ENCODE measurements at places on chromosomes 7 and 10.

GRCh38 chr7:35753761-35754603, 46.9 kb upstream of the SEPTIN7 start:
- no peak for ATAC-seq

DNA sequence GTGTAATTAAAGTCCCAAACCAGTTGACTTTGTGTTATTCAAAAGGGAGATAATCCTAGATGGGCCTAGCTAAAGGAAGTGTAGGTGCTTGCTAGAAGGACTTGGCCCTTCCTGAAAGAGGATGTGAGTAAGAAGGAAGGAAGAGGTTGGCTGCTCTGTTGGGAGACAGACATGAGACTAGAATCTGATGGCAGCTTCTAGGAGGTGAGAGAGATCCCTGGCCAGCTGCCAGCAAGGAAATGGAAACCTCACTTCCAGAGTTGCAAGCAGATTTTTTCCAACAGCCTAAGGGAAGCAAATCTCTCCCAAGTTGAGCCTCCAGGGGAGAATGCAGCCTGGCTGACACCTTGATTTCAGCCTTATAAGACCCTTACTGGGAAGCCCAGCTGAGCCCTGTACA, 368.4 kb upstream of the ZMIZ1 start:
- no peak for ATAC-seq

DNA sequence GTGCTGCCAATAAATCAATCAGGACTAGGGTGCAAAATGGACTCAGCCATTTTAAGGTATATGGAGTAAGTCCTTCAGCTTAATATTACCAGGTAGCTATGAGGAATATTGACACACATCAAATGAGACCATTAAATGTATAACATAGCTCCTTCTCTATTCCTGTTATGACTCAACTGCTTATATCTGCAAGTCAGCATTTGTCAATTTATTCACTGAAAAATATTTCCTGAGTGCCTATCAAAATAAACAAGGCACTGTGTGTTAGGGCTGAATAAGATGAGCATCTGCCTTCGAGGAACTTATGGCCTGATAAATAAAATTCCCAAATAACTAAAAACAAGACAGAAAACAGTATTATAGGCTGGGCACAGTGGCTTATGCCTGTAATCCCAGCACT, 113.8 kb downstream of the CDK6 start:
- no peak for ATAC-seq

GRCh38 chr7:70500261-70500660, 631.7 kb upstream of the GALNT17 start:
- no peak for ATAC-seq

DNA sequence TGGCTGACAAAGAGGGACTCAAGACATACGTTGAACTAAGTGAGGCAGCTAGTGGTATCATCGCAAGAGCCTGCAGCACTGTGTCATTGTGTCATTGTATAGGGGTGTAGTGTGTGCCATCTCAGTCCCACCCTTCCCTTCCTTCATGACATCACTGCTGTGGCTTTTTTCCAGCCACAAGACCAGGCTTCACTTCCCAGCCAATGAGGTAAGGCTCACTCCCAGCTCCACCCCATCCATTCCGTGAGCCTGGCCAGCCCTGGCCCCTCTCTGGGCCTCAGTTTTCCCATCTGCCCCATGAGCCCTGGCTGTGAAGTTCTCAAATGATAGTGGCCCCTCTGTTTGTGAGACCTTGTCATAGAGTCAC, 134.3 kb upstream of the ZMIZ1 start:
- ATAC-seq, result no peak

GRCh38 chr7:97025983-97026714, 1.5 kb upstream of the DLX5 start:
- ATAC-seq, result no peak

DNA sequence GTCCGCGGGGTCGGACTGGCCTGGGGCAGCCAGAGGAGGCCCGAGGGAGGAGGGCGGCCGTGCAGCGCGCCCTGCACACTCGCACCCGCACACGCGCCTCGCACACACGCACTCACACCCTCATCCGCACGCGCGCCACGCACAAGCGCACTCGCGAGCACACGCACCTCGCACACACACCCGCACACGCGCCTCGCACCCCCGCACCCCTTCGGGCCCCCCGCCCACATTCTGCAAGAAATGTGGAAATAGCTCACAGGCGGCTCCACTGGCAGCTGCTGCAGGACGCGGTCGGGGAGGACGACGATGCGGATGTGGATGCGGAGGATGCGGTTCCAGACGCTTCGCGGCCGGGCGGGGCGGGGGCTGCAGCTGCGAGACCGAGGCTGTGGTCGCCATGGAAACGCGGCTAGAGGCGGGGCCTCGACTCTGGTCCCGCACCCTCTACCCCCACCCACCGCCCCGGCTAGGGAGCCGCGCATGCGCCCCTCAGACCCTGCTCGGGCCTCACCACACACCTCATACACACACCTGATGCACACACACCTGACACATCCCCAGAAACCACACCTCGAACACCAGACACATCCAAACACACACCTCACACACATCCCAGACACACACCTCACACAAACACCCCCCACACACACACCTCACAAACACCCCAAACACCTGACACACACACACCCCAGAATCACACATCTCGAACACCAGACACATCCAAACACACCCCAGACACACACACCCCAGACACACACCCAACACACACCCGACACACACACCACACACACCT, at the start of gene CALY:
Gene CALY, minus strand, starts transcription at position 320 of the 793 bp plus-strand sequence. CDS start 7,907 bp downstream, outside the sequence.
- ATAC-seq, result peak; percentile 42

- ATAC-seq, result peak; percentile 76
Observed at GRCh38 chr7:2530071-2530987, 10.8 kb downstream of the LFNG start.

DNA sequence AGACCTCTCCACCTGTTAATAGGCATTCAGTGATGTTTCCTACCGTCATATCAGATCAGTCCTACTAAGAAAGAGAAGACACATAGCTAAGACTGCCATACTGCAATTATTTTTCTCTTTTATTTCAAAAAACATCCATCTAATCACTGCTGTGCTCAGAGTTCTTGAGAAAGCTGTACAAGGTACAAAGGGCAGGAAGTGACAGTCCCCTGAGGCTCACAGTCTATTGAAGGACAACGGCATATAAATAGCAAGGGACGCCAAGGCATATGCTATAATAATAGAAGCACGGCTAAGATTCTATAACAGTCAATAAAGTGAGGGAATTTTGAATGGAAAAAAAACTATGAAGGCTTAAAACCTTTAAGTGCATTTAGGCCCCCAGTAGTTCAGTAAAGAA, 415.3 kb upstream of the NRP1 start:
- ATAC-seq, result no peak

DNA sequence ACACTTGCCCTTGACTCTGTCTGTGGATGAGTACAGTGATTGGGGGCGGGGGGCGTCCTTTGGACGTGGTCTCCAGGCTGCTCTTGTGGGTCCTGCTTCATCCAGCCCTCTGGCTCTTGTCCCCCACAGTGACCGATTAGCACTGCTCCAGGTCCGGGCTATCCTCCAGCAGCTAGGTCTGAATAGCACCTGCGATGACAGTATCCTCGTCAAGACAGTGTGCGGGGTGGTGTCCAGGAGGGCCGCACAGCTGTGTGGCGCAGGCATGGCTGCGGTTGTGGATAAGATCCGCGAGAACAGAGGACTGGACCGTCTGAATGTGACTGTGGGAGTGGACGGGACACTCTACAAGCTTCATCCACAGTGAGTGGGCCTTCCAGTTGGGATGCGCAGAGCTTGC, 18.3 kb downstream of the TACR2 start:
- ATAC-seq, result no peak

DNA sequence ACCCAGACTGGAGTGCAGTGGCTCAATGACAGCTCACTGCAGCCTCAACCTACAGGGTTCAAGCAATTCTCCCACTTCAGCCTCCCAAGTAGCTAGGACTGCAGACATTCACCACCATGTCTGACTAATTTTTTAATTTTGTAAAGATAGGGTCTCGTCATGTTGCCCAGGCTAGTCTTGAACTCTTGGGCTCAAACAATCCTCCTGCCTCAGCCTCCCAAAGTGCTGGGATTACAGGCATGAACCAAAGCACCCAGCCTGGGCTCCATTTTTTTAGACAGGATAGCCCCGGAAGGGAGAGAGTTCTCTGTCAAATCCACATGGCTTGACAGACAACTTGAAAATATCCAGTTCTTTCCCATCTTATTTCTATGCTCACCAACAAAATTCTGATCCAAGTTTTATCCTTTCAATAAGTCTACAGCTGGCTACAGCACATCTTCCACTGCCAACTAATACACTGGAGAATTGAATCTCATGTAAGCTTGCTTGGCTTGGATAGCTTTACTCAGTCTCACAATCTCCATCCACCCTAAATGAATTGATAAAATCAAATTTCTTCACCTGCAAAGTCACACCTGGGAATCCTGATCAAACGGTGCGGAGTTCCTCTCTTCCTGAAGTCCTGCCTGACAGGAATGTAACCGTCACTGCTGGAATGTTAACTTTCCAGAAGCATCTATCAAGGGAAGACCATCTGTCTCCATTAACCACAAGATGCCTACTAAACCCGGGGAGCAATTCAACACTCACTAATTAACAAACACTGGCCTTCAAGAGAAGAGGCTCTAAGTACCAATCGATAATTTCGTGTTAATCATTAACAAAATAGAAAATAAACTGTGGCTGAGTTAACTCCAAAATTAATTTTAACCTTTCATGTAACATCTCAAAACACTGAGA, 239.7 kb upstream of the MKLN1 start:
- no peak for ATAC-seq
